ENCODE measurements at places on chromosomes 12 and 14.

GRCh38 chr14:66507181-66507721 lies 696 bp upstream of the GPHN start:
- no peak for DNase-seq

- no peak for DNase-seq
These were observed 663.8 kb upstream of the FOXG1 start for GRCh38 chr14:28102814-28103213.

DNA sequence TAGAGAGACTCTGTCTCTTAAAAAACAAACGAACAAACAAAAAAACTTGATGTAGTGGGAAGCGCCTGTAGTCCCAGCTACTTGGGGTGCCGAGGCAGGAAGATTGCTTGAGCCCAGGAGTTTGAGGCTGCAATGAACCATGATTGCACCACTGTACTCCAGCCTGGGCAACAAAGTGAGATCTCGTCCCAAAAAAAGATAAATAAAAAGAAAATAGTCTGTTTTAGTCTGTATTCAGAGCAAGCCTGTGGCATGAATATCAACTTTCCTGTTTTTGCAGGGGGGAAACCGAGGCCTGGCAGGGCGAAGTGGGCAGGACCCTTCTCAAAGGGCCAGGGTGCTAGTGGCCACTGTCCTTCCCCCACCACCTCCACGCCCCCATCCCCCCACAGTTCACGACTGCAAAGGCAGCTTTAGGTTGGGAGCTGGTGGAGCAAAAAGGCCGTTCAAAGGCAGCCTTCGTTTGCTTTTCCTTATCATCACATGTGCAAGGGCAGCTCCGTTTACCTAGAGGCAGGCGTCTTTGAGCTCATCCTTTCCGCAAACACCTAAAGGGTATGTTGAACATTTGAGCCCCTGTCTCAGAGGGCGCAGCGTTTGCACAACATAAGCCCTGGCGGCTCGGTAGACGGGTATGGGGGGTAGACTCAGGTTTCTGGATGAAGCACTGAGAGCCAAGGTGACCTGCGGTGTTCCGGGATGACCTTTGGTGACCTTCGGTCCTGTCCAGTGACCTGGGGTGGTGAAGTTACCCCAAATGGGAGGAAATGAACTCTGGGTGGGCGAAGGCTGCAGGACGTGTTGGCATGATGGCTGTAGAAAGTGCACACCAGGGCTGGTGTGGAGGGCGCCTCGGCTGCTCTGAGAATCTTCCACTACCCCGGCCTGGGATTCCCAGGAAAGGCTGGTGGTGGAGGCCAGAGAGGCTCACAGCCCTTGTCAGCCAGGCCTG lies 8.7 kb upstream of the MEG3 start:
- no peak for DNase-seq

DNA sequence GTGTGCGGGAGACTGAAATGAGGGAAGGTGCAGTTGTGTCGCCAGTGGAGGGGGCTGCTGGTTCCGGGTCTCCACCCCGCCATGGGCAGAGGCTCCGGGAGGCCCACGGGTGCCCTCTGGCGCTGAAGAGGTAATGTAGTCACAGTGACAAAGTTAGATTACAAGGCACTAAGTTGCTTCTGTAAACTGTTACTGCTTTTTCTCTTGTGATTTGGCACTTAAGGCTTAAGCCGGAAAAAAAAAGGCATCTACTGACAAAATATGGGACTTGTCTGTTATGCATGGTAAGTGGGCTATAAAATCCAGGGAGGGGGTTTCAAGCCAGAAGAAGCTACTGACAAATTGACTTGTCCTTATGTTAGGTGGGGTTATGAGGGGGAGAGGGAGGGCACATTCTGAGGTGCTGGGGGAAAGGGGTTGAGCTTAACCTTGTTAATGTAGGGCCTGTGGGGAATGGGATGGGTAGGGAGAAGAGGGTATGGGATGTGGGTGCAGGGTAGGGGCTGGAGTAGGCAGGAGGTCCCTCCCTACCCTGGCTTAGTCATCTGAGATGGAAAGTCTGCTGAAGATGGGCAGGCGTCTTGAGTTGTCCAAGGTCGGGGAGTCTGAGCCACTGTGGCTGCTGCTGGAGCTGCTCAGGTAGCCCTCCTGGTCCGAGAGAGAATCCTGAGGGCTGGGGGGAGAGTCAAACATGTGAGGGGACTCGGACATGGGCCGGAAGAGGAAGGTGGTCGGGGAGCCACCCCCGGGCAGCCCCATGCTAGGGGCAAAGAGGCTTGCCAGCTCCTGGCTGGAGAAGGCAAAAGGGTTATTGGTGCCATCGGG lies 3.7 kb downstream of the ZFP36L1 start:
- DNase-seq: no peak

- no peak for DNase-seq
These were observed 60.9 kb downstream of the MAP1LC3B2 start for GRCh38 chr12:116620124-116620491.

- no peak for DNase-seq
These were observed 17.0 kb downstream of the TMEM63C start for GRCh38 chr14:77198561-77198960.

DNA sequence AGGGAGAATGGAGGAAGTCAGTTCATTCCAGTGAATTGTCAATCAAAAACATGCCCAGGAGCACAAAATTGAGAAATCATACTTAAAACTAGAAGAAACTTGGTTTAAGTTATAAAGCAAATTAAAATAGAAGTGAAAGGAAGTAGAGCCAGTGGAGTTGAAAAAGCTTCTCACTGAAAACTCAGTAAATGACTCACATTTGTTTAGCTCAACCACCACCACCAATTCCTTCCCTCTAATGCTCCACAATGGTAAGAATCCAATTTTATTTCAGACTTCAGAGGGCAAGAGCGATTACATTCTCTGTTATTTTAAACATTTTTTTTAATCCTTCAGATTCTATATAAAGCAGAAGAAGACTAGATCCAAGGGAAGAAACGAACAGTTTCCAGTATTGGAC lies 19.4 kb downstream of the UTP20 start:
- DNase-seq: no peak

DNA sequence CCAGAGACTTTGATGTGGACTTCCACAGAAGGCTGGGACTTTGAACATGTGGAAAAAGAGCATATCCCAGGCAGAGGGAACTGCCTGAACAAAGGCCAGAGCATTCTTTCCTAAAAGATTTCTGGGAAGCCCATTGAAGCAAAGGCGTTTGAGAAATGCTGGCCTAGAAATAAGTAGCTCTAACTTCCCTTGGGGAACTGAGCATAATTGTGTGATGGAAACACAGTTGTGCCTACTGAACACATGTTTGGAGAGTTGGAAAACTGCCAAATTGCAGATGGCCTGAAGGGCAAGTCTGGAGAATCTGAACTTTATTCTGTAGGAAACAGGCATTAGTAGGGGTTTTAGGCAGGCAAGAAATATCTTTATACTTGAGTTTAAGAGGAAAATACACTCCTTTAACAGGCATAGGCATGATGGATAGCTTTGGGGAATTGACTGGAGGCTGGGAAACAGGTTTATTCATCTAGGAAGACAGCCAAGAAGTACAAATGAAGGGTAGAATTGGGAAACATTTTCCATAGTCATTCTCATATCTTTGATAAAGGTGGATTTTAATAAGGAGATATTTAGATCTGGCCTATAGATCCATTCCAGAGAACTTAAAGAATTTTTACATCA lies 134.1 kb downstream of the TPH2 start:
- DNase-seq: no peak

DNA sequence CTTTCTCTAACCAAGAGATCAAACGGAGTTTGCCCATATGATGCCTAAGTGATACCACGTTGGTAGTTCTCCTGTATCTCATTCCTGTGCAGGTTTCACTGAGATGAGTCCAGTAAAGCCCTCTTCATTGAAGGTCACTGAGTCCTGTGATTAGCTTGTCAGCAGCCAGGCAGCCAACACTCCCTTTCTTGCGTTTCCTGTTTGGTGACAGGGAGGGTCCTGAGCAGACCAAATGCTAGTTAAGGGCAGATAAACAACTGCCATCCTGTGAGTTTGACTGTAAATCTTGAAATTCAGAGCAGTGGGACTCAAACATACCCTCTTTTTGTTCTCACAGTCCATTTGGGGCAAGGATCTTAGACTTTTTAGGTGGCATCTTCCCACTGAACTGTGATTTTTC lies 39.4 kb downstream of the ZNF641 start:
- no peak for DNase-seq

DNA sequence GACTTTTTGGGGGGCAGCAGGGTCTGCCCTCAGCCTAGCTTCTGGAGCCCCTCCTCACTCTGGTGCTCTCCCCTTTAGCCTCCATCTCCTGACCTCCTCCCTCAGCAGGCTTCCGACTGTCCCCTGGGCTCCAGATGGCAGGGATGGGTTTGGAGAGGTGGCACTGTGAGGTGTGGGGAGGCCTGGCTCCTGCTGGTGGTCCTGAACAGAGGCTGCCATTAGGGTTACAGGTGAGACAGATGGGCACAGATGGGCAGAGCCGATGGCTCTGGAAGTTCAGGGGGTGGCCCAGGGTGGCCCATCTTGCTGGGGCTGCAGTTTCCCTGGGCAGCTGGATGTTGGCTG lies 68.5 kb upstream of the BEGAIN start:
- DNase-seq: no peak

GRCh38 chr14:50117456-50117855 lies 1.1 kb upstream of the VCPKMT start:
- DNase-seq: no peak

GRCh38 chr14:91245029-91245428 lies 525 bp upstream of the GPR68 start:
- no peak for DNase-seq

DNA sequence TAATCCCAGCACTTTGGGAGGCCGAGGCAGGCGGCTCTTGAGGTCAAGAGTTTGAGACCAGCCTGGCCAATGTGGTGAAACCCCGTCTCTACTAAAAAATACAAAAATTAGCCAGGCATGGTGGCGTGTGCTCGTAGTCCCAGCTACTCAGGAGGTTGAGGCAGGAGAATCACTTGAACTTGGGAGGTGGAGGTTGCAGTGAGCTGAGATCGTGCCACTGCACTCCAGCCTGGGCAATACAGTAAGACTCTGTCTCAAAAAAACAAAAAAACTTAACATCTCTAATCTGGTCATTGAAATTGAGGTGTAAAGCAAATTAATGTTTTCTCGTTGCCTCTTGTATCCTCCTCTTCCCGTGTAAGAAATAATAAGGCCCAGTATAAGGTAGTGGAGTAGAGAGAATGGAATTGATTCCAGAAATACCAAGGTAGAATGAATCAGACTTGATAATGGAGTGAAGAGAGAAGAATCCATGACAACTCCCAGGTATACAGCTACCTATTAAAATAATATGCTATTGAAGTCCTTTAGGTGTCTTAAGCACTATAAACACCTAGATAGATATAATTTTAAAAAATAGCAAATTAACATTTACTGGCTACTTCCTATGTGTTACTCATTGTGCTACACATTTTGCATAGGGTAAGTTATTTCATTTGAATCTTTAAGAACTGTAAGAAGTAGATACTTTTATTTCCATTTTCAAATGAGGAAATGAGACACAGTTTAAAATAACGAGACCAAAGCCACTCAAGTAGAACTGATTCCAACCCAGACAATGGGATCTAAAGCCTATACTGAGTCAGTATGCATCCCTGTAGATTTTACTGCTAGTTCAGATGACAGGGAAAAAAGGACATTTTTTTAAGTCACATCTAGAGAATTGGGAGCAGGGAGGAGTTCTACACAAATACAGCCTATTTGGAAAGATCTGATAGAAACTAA lies 23.2 kb downstream of the RAP1B start:
- no peak for DNase-seq

DNA sequence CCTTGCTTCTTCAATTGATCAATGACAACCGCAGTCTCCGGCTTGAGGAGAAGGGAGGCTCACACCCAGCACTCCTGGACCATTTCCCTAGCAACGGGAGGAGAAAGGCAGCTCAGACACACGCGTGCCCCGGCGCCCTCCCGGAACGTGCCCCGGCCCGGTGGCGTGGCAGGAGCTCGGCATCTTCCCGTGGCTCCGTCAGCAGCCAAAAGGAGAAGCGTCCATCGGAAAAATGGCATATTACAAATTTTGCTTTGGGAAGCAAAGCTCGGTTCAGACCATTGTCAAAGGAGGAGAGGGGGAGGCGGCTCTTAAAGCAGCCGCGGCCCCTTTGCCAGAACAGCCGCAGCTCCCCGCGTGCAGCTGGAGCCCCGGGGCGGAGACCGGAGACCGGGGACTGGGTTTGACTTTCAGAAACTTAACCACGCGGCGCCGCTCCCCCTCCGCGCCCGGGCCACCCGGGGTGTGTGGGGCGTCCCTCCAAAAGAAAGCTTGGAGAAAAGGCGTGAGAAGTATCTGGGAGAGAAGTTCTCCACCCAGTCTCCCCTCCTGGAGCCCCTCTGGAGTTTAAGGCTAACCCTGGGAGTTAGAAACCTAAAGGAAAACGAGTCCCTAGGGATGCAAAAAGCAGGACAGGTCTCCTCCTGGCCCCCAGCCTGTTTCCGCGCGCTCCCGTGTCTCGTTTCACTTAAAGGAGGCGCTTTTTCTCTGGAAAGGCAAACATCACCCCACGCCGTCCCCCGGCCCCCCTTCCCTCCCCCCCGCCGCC lies 545 bp downstream of the PPFIA2 start:
- DNase-seq: no peak

DNA sequence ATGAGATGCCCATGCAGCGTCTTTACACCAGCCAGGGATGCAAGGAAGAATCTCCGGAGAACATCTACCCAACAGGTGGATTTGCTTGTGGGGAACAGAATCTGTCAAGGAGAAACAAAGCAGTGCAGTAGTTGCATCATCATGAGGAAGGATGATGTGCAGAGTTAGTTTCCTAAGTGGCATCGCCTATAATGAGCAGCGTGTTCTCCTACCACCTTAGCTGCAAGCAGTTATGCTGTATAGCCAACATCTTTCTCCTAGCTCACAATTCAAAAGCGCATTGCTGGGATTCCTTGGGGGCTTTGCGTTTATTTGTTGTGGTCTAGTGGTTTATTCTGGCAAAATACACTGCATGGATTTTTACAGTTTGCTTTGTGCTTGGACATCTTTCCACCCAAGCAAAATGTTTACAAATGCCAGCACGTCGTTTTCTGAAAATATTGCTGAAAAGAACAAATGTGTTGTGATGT lies 233.0 kb downstream of the RGS6 start:
- no peak for DNase-seq

- no peak for DNase-seq
These were observed 10.3 kb upstream of the PPP4R4 start for GRCh38 chr14:94163796-94164195.

DNA sequence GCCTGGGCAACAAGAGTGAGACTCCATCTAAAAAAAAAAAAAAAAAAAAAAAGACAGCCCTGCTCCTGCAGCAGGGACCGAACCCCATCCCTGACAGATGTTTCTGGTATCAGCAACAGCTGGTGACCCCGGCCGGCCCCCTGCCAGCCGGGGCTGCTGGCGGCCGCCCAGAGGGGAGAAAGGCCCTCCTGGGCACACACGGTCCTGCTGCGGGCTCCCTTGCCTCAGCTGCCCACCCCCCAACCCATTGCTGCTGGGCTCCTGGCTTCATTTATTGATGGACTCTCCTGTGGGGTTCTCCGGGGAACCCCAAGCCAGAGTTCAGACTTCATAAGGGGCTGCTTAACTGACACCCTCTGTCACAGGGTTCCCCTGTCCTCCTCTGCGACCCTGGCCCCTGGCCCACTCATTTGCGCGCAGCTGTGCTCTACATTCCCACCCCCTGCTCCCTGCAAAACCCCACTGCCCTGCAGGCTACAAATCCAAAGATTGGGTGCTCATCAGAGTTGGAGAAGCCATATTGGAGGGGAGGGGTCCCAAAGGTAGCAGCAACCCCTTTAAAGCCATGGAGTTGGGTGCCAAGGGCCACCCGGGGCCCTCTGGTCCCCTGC lies 103.6 kb upstream of the RTL1 start:
- no peak for DNase-seq

Data from GM04503 (cell line).